CD4-positive, alpha-beta T cell (primary cell): ENCODE measurements at places on chromosomes 1 and 21. TPM values are rescaled to one million over a fixed set of nuclear protein-coding genes. Genes with fewer than 3 reads are reported as not detected.

DNA sequence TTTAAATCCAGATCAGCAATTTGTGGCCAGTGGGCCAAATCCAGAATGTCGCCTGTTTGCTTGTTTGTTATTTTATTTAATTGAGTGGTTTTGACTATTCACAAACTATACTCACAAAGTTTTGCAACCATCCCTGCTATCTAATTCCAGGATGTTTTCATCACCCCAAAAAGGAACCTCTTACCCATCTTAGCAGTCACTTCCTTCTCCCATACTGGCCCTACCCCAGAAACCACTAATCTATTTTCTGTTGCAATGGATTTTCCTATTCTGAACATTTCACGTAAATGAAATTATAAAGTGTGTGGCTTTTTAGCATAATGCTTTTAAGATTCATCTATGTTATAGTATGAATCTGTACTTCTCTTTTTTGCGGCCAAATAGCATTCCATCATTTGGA is 41.3 kb downstream of the WDTC1 start:
- H3K27ac ChIP-seq, result no peak overlapping the region
- no peaks in the 10 kb centered on the region for H3K4me1 ChIP-seq
- H3K27me3 ChIP-seq, result no peaks in the 10 kb centered on the region
- DNase-seq, result no peak
- H3K36me3 ChIP-seq, result peaks cover 5% of the 10 kb centered on the region
- H3K4me3 ChIP-seq, result no peak overlapping the region

GRCh38 chr1:102799496-102799895 is 308.8 kb downstream of the COL11A1 start:
- no peak overlapping the region for H3K27ac ChIP-seq
- H3K4me3 ChIP-seq, result no peak overlapping the region
- no peaks in the 10 kb centered on the region for H3K4me1 ChIP-seq
- no peak for DNase-seq
- no peaks in the 10 kb centered on the region for H3K36me3 ChIP-seq
- no peaks in the 10 kb centered on the region for H3K27me3 ChIP-seq

The PLEKHN1 gene
- total RNA-seq, result 0.95 TPM

The ERICH3 gene
- total RNA-seq, result not detected

GRCh38 chr1:167263819-167264464 is 43.3 kb downstream of the POU2F1 start:
- no peak overlapping the region for H3K4me3 ChIP-seq
- no peaks in the 10 kb centered on the region for H3K36me3 ChIP-seq
- DNase-seq, result no peak
- H3K27ac ChIP-seq, result no peak overlapping the region
- H3K4me1 ChIP-seq, result peaks cover 24% of the 10 kb centered on the region

- no peaks in the 10 kb centered on the region for H3K27me3 ChIP-seq
- DNase-seq, result no peak
- no peak overlapping the region for H3K27ac ChIP-seq
- H3K4me3 ChIP-seq, result peak overlapping the region; percentile 55
Measured at GRCh38 chr21:43727519-43728153, 8.7 kb downstream of the PDXK start.

GRCh38 chr1:155307247-155307740 is 1.4 kb upstream of the FDPS start:
- peak; percentile 39 for DNase-seq
- no peak overlapping the region for H3K27ac ChIP-seq
- H3K4me3 ChIP-seq, result no peak overlapping the region
- H3K4me1 ChIP-seq, result peaks cover 29% of the 10 kb centered on the region

GRCh38 chr1:110086961-110087360 is 16.5 kb upstream of the ALX3 start:
- peaks cover 34% of the 10 kb centered on the region for H3K27me3 ChIP-seq
- no peaks in the 10 kb centered on the region for H3K36me3 ChIP-seq
- no peak for DNase-seq
- no peak overlapping the region for H3K27ac ChIP-seq
- no peak overlapping the region for H3K4me3 ChIP-seq
- peaks cover 21% of the 10 kb centered on the region for H3K4me1 ChIP-seq

GRCh38 chr1:231807541-231807940 is 181.0 kb downstream of the DISC1 start:
- H3K4me1 ChIP-seq, result no peaks in the 10 kb centered on the region
- H3K27me3 ChIP-seq, result no peaks in the 10 kb centered on the region
- no peak overlapping the region for H3K27ac ChIP-seq
- no peak for DNase-seq
- H3K4me3 ChIP-seq, result no peak overlapping the region

DNA sequence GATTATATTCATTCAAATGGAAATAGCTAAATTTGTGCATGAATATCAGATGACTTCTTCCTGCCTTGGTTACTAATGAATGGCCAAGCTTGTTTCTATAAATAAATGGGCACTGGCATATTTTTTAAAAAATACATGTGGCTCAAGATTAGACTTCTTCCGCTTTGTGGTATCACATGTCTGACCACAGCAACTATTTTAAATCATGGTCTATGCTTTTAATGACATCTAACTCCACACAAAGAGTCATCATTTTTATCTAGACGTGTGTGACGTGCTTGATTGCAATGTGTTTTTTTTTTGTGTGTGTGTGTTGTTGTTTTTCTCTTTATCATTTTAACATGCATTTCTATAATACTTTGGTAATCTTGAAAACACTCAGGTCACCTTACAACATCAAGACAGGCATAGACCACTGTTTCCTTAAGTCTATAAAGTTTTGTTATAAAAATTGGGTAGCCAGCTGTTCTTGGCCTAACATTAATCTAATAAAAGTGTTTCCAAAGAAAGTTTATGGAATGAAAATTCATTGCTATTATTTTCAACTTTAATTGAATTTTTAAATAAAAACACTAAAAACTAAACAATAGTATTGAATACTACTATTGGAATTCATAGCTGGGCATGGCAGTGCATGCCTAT is 29.5 kb downstream of the RGS1 start:
- H3K4me3 ChIP-seq, result no peak overlapping the region
- H3K4me1 ChIP-seq, result peaks cover 11% of the 10 kb centered on the region
- H3K36me3 ChIP-seq, result no peaks in the 10 kb centered on the region
- H3K27me3 ChIP-seq, result no peaks in the 10 kb centered on the region
- H3K27ac ChIP-seq, result no peak overlapping the region
- no peak for DNase-seq
